HL-60 (cell line): ENCODE measurements at places on chromosomes 16 and 17.

- DNase-seq = no peak
These were observed 33.5 kb downstream of the ERCC4 start for GRCh38 chr16:13953501-13953900.

DNA sequence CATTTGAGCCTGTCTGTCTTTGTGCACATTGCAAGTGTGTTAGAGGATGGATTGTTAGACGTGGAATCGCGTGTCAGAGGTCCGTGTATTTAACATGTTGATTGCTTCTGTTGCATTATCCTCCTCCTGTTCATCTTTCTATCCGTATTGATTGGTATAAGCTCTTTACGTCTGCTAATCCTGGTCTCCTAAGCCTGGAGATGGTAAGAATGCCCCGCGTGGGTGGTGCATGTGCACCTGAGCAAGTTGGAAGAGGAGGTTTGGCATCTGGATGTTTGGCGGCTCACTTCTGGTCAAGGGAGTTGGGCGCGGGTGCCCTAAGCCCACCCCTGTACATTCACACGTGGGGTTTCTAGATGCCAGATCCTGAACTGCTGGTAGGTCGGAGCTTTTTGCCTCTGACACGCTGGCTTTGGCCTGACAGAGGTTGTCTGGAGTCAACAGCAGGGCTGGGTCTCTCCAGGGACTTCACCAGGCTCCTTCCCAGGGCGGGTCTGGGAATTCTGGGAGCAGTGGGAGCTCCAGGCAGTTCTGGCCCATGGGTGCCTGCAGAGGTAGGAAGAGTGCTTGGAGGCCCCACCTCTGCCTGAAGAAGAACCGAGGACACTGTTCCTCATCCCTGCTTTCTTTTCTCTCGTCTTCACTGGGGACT, 107.3 kb downstream of the OR1D5 start:
- no peak for DNase-seq

DNA sequence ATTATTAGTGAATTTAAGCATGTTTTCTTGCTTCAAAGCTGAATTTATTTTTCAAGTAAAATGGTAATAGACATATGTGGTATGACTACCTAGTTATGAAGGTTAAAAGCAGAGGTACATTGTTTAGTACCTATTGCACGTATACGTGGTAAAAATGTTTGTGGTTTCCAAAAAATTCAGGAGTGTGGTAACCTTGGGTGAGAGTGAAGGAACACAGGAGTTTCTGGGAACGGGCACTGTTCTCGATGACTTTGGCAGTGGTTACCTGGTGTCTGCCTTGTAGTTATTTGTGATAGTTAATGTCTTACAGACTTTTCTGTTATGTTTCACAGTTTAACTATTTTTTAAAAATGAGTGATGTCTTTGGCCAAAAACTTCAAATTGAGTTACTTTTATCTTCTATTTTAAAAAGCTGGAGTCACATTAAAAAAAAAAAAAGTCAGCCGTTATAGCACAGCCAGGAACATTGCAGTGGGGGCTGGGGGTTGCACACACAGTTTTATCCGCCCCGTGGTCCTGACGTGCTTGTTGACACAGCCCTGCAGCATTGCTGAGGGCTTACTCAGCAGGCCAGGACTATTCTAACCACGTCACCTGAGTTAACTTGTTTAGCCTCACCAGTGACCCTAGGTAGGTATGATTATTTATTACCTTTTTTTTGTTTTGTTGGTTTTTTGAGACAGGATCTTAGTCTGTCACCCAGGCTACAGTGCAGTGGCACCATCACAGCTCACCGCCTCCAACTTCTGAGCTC, 10.9 kb downstream of the JPT2 start:
- DNase-seq = no peak

DNA sequence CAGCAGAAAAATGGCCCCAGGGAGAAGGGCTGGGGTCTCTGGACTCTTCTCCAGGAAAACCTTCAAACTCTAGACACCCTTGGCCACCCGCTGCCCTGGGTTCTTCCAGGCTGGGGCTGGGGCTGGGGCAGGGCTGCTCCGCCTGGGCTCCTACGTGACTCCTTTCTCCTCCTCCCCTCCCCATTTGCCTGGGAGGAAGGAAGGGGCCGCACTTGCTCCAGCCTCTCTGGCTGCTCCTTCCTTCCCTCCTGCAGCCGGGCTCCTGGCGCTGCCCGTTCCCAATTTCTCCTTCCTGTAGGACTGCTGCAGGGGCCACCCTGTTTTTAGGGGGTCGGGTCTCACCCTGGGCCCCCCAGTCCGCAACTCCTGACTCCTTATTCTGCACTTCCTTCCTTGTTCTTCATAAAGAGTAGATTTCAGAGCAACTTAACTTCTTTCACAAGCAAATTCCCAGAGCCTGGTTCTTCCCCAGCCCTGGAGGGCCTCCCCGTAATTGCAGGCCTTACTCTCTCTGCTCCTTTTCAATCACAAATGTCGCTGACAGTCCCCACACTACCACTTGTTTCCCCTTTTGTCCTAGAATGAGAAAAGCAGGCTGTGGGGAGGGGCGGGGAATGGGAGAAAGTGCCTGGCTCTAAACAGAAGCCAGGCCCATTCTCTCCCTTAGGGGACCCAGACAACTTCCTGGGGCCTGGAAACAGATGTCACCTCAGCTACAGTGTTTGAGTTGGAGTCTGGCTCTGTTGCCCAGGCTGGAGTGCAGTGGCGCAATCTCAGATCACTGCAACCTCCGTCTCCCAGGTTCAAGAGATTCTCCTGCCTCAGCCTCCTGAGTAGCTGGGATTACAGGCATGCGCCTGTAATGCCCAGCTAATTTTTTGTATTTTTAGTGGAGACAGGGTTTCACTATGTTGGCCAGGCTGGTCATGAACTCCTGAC, 137.8 kb downstream of the ENGASE start:
- DNase-seq = no peak

- no peak for DNase-seq
These were observed 16.3 kb downstream of the SCN4A start for GRCh38 chr17:63956296-63956920.

- no peak for DNase-seq
These were observed 367.6 kb upstream of the ERCC4 start for GRCh38 chr16:13552062-13552959.

GRCh38 chr16:83981799-83982198, 13.8 kb downstream of the NECAB2 start:
- no peak for DNase-seq

- no peak for DNase-seq
These were observed 18.5 kb upstream of the TERF2 start for GRCh38 chr16:69404275-69404805.

- DNase-seq = no peak
These were observed 37.2 kb downstream of the ABR start for GRCh38 chr17:1142561-1142971.

DNA sequence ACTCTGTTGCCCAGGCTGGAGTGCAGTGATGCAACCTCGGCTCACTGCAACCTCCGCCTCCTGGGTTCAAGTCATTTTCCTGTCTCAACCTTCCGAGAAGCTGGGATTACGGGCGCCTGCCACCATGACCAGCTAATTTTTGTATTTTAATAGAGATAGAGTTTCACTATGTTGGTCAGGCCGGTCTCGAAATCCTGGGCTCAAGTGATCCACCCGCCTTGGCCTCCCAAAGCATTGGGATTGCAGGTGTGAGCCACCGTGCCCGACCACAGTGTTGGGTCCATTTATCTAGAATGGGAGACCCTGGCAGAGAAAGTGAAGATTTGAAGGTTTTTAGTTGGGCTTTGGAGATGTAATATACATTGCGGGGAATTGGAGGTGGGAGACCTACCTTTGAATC, 70.1 kb downstream of the SNX29 start:
- no peak for DNase-seq

DNA sequence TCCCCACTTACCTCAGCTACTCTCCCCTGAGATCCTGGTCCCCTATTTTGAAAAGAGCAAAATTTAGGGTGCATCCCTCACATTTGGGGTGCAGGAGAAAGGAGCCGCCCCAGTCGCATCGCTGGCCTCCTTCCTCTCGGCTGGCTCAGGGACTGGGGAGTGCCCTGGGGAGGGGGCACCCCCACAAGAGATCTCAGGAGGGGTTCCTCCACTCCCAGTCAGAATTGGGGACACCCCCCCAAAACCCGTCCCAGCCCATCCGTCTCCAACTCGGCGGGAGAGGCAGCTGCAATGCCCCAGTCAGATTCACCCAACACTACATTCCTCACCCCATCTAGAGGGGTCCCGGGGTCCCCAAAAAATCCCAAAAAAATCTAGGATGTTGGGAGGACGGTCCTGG, 3.5 kb upstream of the BCL6B start:
- DNase-seq = no peak

DNA sequence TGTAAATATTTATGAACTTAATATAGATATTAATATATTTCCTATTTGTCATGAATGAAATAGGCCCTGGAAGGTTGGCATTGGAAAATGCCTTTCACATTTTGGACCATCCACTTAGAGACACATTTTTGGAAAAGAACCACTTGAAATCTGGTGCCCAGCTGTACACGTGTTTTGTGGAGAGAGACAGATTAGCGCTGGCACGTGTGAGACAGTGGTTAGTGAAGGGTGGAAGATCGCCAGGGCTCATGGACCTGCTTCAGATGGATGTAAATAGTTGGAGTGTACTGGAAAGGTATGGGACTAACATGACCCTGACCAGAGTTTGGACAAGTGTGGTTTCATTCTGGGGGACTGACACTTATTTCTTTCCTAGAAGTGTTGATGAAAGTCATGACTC, 222.9 kb downstream of the PRKCA start:
- no peak for DNase-seq
